ENCODE measurements at places on chromosomes 2 and 18.

GRCh38 chr2:230323385-230324106 lies 3.4 kb upstream of the SP140L start:
- no peak for DNase-seq

DNA sequence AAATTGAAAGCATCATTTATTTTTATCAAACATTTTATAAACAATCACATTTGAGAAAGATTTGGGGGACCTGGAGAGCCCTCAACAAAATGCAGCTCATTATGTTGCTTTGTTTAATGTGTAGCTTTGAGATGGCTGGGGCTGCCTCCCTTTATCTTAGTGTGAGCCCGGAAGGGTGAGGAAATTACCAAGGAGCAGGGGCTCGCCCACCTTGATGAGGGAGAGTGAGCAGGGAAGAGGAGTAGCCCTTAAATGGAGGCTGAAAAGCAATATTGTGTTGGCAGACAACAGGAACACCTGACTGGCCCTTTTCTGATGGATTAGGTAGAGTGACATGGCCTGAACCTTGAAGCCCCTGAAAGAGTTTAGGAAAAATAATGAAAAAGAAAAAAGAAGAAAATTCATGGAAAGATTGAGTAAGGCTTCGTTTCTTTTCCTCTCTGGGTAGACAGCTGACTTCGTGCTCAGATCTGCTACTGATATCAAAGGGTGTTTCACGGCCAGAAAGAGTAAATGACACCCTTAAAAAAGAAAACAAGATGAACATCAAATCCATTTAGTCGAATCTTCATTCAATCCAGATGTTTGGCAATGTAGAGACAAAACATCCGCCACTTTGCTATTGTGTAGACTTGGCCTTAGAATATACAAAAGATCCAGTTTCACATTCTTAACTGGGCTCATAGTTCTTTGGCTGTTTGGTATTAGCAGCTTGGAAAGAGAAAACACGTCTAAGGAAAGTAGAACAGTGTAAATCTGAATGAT lies 206.5 kb upstream of the TCF4 start:
- DNase-seq, result no peak

GRCh38 chr2:65499216-65499615 lies 66.8 kb upstream of the SPRED2 start:
- DNase-seq, result no peak

DNA sequence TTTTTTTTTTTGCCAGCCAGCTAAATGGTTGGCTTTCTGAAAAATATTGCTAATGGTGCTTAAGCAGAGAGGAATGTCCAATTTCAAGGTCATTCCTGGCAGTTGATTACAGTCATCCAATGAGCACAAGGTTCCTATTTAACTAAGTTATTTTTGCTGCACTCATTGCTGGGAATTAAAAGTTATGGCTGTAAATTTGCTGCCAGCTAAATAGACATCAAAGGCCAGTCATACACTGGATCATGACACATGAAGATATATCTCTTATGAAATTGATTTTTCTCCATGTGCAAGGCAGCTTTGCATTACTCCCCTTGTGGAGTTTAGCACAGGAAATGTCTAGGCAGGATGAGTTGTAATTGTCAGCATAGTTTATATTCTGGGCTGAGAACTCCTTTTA lies 1898.4 kb upstream of the CELF4 start:
- no peak for DNase-seq

DNA sequence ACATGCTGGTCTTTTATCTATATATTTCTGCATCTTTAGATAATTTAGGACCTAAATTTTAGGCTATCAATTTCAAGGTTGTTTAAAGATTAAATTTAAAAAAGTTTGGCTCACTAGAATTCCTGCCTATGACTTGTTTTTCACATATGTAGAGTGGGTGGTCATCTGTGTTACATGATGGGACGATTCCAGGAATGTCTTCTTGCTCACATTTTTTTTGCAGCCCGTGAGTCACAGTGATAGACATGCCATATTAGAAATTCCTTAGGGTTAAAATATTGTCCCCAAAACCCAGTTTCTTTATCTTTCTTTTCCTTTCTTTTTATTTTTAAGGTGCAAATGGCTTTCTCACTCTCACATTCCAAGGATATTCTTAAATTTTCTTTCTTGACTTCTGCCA lies 652.0 kb downstream of the PLCL1 start:
- no peak for DNase-seq

DNA sequence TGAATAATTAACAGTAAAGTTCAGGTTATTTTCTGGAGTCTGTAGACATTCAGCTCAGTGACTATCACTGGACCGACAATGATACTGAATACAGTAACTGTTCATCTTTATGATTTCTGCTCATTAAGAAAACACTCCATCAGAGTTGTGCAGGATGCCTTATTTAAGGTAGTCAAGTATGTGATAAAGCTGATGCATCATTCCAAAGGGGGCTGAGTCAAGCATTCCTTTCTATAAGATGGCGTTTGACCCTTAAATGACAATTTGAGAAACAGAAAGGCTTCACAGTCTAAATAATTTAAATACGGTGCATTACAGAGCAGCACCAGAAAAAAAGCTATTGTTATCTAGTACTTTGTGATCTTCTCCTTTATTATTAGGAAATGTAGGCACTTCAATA lies 131.1 kb downstream of the CDH2 start:
- DNase-seq, result no peak

- DNase-seq, result no peak
Observed at GRCh38 chr2:130851624-130852382, 15.1 kb downstream of the ARHGEF4 start.
